ENCODE measurements at places on chromosomes 12 and 14. TPM values are rescaled to one million over a fixed set of nuclear protein-coding genes. Genes with fewer than 3 reads are reported as not detected.

Gene PELI2
- 31.6 TPM for total RNA-seq

Gene PLEKHG7
- total RNA-seq, result 0.33 TPM

Gene SCN8A
- 4.9 TPM for total RNA-seq

DNA sequence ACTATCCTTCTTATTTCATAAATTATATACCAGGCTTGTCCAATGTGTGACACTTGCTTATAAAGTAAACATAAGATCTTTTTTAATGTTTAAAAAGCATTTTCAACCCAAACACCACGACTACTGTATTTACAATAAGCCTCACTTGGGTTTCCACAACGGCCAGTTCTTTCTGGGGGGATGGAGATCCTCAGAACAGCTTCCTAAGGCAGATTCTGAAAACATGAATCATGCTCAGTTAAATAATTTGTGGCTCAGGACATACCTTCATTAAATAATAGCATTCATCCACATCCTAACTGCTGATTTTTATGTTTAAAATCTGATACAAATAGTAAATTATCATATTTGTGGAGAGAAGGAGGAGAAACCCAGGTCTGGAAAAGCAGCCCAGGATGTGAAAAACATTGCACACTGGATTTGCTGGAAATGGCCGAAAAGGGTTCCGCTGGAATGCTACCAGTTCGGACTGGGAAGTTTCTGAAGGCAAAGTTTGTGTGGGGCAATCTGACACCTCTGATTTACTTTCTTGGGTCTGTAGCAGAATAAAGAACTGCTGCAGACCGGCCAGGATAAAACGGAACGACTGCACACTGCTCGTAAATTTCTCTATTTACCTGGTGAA is 597 bp downstream of the GLT8D2 start:
- DNase-seq, result no peak

- no peak for DNase-seq
Measured at GRCh38 chr12:81956468-81956860, 197.3 kb upstream of the PPFIA2 start.

GRCh38 chr12:52910248-52910883 is 5.5 kb upstream of the KRT8 start:
- DNase-seq, result no peak

DNA sequence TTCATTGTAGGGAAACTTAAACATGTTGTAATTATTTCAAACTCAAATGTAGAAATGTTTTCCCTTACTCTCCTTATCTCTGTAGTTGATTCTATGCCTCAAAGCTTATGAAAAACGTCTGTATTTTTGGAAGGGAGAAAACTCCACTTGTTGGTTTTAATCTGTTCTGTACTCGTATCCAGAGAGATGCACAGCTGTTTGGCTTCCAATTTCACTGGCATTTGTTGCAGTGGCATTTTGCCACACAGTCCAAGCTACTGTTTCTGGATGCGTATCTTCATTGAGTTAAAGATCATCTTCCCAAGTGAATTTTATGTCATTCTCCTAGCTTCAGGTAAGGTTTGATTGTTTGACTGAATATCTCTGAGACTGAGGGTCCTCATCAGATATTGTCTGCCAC is 481.4 kb downstream of the TRHDE start:
- DNase-seq, result no peak

- DNase-seq, result no peak
Measured at GRCh38 chr12:102479099-102479885, 1.1 kb downstream of the IGF1 start.

DNA sequence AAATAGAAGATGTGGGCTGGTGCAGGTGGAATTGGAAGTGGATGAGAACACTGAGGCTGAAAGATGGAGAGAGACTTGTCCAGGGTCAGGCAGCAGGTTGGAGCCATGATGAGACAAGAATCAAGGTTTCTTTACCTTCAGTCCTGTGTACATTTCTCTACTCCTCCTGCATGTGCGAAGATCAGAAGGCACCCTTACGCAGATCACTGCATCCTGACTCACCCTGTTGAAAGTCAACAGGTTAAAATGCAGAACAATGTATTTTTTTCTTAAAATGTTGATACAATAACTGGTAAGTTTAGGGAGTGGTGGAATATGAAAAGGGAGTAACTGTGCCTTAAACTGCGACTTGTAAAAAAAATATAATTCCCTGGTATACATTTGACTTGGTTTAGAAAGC is 47.8 kb downstream of the TESPA1 start:
- no peak for DNase-seq

- DNase-seq, result no peak
Measured at GRCh38 chr14:80491131-80491530, 279.8 kb upstream of the DIO2 start.

DNA sequence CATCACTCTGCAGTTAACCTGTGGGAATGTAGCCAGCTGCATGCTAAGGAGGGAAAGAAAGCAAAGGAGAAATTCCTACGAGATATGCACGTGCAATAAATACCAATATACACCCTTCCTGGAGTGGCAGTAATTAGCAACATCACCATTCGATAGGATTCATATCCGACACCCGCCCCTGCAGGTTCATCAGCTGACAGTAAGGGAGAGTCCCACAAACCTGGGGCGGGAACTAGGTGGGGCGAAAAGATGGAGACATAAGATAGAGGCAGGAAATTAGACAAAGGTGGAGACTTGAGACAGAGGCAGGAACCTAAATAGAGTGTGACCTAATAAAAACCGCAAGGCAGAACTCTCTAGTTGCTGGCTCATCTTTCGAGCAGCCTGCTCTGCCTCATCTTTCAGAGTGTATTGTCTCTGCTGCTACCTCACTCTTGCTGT is 51.6 kb downstream of the PLEKHG3 start:
- no peak for DNase-seq

DNA sequence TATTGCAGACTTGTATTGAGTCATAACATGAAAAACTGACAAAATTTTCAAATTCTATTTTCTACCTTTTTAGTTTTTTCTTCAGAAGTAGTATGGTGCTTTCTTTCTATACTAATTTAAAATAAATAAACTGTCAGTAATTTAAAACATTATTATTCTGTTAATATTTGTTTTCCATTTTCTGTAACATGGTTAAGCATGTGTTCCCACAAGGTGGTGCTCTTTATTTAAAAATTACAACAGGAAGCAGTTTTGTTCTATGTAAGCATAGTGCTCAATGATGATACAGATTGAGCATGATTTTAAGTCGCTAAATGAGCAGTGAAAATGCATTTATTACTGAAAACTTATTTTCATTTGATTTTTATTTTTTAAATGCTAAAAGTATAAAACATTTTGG is 114.6 kb downstream of the PPFIA2 start:
- peak; percentile 15 for DNase-seq

GRCh38 chr14:80213602-80214001 is 2.3 kb upstream of the DIO2 start:
- DNase-seq, result peak; percentile 36

GRCh38 chr14:24475261-24475660 is 32.7 kb upstream of the SDR39U1 start:
- no peak for DNase-seq
